Stimulated activated CD8-positive, alpha-beta memory T cell treated with anti-CD3 and anti-CD28 coated beads, Interleukin-4, amount 100 ng/mL, for 24 hours (primary cell): ENCODE measurements at places on chromosomes 4 and X.

- no peak for DNase-seq
Measured at GRCh38 chr4:29375716-29376115, 1344.5 kb upstream of the PCDH7 start.

- no peak for DNase-seq
Measured at GRCh38 chrX:98448524-98448923, 1564.8 kb downstream of the RPA4 start.

DNA sequence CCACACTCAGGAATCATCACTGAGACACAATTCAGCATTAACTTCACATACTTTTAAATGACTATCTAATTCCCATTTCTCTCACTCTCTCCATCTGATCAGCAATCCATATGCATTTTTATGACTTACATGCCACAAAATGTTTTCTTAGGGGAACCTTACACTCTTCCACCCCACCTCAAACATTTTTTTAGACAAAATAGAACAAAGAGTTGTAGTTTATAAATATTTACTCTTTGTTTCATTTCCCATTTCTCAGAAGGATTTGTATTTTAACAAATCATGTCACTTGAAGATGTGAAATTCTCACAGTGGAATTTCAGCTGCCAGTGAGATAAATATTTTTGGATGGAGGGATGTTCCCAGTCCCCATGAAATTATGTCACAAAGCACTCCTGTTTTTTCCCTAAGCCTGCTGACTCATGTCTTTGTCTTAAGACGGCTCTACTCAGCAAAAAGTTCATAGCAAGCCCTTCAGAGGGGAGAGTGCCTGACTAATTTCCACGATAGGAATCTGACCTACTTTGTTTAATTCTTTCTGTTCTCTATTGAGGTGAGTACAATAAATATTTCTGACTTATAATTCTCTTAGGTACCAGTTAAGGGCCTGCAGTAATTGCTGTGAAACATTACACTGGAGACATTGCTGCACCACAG is 257.7 kb downstream of the THOC2 start:
- DNase-seq = no peak

DNA sequence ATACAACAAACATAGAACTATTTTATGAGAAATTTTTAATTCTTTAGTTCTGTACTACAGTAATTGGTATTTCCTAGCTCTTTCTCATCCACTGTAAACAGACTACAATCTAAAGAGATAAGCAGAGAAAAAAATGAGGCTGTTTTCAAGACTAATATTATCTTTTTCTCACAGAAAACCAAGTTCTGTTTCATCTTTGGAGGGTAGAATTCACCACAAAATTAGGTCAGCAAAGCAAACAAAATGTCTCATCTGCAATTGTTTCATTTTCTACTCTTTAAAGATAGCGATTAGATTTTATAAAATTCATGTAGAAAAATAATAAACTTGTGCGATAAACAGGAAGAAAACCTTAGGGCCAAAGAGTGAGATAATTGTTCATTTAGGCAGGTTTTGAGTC is 10.8 kb downstream of the APOO start:
- DNase-seq = no peak

- DNase-seq = no peak
Measured at GRCh38 chr4:189600718-189601435, 339.8 kb upstream of the FRG1 start.

- DNase-seq = no peak
Measured at GRCh38 chr4:185255868-185256267, 46.5 kb downstream of the SNX25 start.

DNA sequence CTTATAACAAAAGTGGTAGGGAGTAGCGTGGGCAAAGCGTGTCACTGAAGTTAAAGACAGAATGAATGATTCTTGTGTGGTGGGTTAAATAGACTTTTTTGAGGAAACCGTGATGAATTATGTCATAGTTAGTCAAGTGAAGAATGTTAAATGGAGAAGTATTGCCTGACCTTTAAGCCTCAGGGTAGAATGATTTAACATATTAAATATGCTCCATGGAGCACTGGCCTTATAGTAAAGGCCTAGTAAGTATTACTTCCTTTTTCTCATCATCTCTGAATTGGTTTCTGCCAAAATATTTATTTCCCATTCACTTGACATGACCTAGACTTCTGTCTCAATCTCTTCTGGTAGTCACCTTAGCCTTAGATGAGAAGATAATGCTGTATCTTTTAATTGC is 23.7 kb downstream of the MAGEB1 start:
- no peak for DNase-seq

- no peak for DNase-seq
Measured at GRCh38 chrX:49844611-49845010, 15.5 kb downstream of the PAGE4 start.

GRCh38 chrX:109773374-109773773 is 40.3 kb upstream of the ACSL4 start:
- DNase-seq = no peak

DNA sequence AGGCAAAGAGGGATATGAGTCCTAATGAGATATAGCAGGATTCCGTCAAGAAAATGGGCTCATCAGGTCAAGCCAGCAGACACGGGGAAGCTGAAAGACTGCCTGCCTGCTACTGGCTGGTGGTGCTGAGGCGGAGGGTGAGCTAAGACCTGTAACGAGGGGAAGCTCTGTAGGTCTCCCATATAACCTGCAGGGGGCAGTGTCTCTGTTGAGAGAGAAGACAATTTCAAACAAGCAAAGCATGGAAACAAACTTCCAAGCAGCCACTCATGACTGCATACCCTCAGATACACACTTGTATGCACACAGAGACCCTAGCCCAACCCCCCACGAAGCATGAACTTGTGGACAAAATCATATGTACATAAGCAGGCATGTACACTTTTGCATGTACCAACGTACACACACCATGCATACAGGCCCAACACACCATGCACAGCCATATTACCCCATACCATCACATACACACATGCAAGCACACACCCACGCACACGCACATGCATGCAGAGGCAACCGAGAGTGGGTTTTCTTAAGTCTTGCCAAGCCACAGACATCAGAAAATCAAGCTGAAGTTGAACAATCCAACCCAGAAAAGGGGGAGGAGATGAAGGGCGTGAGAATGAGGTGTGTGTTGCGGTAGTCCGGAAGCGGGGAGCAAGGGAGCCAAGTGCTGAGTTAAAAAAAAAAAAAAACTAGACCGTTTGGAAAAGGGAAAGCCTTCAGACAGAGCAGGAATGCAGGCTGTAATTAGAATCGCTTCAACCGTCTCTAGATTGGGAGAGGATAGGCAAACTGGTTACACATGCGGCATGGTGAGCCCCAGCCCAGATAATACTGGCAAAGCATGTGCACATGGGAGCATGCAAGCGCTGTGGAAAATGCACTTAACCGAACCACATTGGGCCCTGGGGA is 71.0 kb downstream of the PJA1 start:
- peak; percentile 2 for DNase-seq

DNA sequence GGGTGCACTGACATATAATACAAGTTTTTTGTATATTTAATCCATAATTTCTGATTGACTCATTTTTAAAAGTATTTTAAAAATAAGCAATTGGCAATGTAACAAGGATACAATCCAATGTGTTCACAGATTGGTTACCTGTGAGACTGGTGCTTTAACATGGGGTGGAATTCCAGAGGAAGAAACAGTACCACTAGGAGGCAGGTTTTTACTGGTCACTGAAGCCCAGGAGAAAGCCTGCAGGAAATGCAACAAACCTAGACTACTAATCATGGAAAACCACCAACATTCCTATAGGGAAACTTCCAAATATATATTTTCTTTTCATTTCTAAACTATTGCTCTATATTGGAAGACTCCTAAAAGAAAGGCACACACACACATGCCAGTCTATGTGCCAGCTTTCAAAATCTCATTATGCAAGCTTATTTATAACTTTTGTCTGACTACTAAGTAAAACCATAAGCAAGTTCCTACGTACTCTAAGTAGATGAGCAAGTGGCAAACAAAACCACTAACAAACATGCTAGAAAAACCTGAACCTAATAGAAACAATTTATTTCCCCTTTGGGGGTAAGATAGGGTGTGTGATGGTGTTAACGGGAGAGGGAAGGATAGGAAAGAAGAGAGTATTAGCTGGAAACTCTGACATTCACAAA is 19.2 kb downstream of the G3BP2 start:
- no peak for DNase-seq

DNA sequence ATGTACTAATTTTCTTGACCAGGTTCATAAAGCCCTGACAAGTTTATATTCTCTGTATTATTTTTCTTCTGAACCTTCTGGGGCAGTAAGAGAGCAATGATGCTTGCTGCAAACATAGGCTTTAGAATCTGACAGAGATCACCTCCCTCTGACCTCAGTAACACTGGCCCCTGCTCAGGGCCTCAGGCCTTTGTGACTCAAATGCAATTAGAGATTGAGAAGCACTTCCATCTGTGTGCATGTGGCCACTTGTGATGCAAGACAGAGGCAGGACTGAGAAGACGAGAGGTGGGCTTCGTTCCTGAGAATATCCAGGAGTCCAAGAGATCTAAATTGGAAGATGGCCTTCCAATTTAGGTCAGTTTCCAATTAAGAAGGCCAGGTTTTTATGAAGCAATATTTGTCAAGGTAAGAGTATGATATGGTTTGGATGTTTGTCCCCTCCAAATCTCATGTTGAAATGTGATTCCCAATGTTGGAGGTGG is 82.8 kb upstream of the VEGFC start:
- no peak for DNase-seq

DNA sequence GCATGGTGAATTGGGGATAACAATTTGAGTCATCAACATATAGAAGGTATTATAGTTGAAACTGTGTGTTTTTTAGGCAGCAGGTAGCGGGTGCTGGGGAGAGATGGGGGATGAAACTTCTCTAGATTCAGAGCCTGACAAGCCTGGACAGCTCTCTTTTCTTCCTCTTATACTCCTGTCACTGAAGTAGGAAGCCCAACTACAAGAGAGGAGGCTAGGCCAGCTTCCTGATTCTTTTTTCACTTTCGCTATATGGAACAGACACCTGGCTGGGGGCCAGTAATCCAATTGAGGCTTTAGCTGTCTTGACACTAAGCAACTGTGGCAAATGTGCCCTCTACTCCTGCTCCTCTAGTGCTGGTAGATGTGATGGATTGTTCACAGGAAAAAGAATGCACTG is 69.2 kb downstream of the PHKA1 start:
- DNase-seq = no peak

GRCh38 chrX:54825716-54826438 is 18.3 kb downstream of the MAGED2 start:
- DNase-seq = no peak

DNA sequence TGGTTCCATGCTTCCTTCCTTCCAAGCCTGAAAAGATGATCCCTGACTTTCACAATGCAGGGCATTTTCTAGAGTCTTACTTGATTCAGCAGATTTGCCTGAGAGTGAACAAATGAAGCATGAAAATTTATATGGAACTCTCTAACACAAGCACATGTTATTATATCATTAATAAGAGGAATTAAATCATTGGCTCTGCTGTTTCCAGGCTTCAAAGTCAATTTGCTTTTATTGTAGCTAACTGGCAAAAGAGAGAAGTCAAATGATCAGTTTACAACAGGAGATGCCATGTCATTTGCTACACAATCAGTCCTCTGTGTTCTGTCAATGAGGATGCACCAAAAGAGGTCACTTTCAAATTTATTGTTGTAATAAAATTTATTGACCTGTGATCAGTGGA is 101.5 kb upstream of the UGT8 start:
- DNase-seq = no peak

DNA sequence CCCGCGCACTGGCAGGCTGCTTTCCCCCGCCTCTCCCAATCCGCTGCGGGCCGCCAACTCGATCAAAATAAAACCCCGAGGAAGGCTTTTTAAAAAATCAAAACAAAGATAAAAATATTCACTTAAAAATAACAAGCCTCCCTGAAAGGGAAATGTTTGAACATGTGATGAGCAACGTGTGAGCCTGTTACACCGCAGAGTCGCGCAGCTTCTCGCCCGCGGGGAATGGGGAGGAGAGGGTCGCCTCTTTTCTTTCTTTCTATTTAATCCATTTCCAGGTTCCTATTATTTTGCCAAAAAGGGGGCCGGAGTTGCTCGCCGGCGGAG is 326.0 kb upstream of the F9 start:
- DNase-seq = no peak

DNA sequence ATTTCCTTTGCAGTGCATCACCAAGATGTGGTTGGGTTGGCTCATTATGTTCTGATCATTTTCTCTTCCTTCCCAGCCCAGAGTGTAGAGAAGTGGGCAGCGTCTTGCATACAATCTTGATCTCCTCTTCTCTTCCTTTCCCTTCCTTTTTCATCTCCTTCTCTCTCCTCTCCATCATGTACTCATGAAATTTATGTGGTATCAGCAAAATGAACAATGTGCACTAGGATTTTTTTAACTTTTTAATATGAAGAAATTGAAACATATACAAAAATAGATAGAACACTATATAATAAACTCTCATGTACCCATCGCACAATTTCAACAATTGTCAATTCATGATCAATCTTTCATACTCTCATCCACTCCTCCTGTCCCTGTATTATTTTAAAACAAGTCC is 593.5 kb downstream of the BCOR start:
- DNase-seq = no peak

- DNase-seq = no peak
Measured at GRCh38 chr4:110854021-110854678, 231.3 kb upstream of the PITX2 start.

DNA sequence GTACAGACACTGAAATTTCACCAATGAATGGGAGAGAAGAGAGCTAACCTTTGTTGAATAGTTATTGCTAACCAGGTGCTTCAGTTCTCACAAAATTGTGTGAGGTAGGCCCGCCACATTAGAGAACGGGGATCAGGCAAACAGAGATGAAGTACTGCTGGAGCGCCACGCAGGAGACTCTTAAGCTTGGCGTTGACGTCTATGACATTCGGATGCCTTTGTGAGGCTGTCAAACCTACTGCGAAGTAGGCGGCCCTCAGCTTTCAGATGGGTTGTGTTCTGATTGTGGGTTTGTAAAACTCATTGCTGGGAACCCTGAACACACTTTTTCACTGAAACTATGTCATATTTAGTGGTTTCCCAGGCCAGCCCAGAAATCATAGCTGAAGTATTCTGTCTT is 173.6 kb downstream of the CBR4 start:
- no peak for DNase-seq

- no peak for DNase-seq
Measured at GRCh38 chr4:3869174-3869572, 103.0 kb downstream of the ADRA2C start.

DNA sequence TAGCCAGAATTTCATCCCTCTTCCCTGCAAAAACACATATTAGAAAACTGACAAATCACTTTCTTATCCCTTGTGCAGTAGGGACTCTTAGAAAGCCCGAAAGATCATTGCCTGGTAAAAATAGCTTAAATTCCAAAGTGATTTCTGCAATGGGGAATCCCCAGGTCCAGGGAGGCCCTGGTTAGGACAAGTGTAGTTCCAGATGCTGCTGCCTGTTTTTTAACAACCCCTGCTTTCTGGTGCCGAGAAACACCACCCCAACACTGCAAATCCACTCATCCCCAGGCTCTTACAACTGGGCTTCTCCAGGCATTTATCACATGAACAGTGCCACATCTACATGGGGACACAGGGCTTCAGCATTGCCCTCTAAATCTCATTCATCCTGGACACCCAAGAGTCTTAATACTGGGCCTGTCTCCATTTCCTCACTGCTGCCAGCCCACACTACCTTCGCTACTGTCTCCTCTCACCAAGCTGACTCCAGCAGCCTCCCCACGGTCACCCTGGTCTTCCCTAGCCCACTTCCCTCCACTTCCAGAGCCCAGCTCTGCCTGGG is 112.2 kb upstream of the PSAPL1 start:
- no peak for DNase-seq
